Sciatic nerve (tissue), 2 donors: ENCODE measurements at places on chromosomes 12 and 14. TPM values are rescaled to one million over a fixed set of nuclear protein-coding genes. Genes with fewer than 3 reads are reported as not detected.
A peak's percentile ranks its signal among the peaks of the same experiment; 100 is the strongest.

- DNase-seq = no peak
Measured at GRCh38 chr12:114439817-114440216, 33.9 kb upstream of the TBX5 start.

- DNase-seq = no peak
Measured at GRCh38 chr12:5268424-5269210, 163.3 kb upstream of the NTF3 start.

- DNase-seq = peak; percentile 45
Measured at GRCh38 chr14:92481386-92481785, 32.2 kb upstream of the RIN3 start.

GRCh38 chr14:94161981-94162380, 12.1 kb upstream of the PPP4R4 start:
- DNase-seq = no peak

GRCh38 chr12:50482571-50482970, 22.2 kb upstream of the DIP2B start:
- DNase-seq = no peak

- DNase-seq = no peak
Measured at GRCh38 chr12:88546853-88547252, 33.4 kb downstream of the KITLG start.

DNA sequence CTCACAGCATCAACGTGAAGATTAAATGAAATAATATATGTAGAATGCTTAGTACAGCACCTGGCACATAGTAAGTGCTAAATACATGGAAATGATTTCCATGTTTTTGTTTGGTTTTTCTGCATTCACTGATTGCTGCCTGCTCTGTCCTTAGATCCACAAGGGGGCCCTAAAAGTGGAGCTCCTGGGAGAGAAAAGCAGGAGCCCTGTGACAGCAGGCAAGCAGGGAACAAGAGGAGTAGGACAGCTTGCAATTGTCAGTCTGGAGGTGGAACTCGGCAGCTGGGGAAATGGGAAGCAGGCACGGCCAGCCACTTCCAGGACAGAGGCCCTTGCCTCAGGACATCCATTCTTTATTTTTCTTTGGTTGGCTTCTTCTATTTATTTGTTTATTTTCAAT, 292.9 kb downstream of the BMP4 start:
- DNase-seq = no peak

DNA sequence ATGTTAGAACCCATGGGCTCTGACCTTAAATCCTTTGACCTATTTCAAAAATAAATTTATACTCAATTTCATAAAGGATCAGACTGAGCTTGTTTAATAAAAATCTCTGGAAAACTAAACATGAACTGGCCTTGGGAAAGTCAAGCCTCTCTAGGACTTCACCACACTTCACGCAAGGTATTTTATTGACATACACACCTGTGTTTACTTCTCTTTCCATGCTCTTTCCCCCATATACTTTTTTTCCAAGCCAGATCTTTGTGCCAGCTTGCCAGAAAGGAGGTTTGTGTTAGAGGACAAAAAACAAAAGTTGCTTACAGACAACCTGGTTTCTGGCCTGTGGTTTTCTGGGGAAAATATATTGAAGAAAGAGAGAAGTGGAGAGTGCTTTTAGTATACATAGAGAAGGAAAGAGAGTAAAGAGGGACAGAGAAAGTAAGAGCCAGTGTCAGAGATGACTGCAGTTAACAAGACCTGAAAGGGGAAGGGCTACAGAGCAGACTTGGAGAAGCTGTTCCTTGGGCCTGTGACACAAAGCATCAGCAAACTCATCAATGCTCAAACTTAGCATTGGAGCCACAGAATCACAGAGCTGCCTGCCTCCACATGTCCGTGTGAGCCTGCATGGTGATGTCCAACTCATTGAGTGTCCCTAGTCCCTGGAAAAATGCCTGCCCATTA, 77.3 kb upstream of the TMTC2 start:
- no peak for DNase-seq

- no peak for DNase-seq
Measured at GRCh38 chr14:33914676-33915516, 36.0 kb downstream of the EGLN3 start.

- no peak for DNase-seq
Measured at GRCh38 chr12:84843593-84844144, 68.9 kb downstream of the SLC6A15 start.

DNA sequence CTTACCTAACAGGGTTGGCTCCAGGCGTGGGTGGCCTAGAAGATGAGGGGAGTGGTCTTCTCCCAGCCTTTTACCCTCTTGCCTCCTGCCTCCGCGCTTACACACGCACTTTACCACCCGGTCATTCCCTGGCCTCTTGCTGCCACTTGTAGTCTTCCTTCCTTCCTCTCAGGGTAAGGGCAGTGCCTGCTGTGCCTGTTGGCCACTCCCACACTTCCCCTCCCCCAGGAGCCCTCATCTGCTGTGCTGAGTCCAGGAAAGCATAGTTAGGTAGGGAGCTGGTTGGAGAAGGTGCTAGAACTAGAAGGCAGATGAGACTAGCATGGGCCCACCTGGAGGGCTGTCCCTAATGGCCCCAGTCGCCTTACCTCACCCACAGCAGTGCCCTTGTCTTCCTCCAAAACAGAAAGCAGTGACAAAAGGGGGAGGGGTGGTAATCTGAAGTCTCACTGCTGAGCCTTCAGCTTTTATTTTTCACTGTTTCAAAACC, 54.3 kb upstream of the SRSF5 start:
- no peak for DNase-seq

DNA sequence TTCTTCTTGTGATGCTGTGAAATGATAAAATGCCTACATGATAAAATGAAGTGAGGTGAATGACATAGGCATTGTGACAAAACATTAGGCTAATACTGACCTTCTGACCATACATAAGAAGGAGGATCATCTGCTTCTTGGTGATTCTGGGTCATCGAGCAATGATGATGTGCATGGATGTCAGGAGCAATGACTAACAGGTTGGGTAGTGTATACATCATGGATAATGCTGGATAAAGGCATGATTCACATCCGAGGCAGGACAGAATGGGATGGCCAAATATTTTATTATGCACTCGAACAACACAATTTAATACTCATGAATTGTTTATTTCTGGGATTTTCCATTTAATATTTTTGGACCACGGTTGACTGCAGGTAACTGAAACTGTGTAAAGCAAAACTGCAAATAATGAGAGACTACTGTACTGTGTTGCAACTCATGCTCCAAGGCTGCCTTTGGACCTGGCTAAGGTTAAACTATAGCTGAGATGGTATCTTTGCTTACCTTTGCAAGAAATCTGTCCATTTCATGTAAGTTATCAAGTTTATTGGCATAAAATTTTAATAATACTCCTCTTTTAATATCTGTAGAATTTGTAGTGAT, 7.6 kb upstream of the SLC25A21 start:
- DNase-seq = no peak

DNA sequence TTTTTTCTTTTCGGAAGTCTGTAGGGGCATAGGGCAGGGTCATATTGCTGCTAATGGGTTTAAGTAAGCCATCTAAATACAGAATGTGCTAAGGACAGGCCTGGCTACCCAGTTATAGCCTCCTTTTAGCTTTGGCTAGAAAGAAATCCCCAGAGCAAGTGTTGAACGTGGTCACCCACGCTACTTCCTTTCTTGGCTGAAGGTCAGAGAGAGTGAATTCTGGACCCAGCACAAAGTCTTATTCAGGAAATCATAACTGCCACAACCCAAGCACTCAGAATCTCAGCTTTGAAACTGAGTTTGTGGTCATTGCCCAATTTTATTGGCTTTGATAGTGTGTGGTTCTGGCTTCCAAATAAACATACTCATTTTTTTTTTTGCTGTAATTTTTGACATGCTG, 542.1 kb upstream of the ATP2B1 start:
- no peak for DNase-seq

Gene RECQL
- 32.7 TPM for total RNA-seq

Gene OR8S1
- 0.40 TPM for total RNA-seq

Gene GDF11
- 10.0 TPM for total RNA-seq

Gene MYF5
- total RNA-seq = not detected
